Stomach (tissue), 19 donors: ENCODE measurements at places on chromosomes 16 and 17.

DNA sequence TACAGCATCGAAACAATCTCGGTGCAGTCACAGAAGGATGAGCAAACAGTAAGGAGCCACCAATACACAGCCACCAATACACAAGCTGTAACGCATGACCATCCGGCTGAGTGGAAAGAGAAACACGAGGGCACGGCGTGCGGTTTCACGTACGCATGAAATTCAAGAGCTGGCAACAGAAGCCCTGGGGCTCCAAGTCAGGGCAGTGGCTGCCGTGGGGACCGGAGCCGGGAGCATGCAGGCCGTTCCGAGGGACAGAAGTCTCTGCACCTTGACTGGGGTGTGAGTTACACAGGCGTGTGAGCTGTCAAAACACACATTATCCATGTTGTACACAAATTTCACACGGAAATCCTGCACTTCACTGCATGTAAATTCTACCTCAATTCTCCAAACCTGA lies 50.6 kb upstream of the METRNL start:
- peak; percentile 22 for DNase-seq

DNA sequence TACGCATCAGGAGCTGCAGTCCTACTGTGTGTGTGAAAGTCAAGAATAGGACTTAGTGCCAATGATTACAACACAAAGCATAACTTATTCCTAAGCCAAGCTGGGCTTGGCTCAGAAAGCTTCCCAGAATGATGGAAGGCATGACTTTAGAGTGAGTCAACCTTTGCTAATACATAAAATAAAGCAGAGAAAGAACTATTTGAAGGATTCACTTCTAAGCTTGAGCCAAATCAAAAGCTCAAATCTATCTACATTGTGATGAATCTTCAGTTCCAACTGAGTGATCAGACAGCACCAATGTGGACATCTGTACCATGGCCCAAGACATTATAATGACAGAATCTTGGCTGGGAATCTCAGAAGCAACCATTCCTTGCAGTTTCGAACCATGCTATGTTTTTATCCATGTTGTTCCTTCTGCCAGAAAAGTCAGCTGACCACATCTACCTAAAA lies 41.4 kb downstream of the SMG6 start:
- DNase-seq: no peak

DNA sequence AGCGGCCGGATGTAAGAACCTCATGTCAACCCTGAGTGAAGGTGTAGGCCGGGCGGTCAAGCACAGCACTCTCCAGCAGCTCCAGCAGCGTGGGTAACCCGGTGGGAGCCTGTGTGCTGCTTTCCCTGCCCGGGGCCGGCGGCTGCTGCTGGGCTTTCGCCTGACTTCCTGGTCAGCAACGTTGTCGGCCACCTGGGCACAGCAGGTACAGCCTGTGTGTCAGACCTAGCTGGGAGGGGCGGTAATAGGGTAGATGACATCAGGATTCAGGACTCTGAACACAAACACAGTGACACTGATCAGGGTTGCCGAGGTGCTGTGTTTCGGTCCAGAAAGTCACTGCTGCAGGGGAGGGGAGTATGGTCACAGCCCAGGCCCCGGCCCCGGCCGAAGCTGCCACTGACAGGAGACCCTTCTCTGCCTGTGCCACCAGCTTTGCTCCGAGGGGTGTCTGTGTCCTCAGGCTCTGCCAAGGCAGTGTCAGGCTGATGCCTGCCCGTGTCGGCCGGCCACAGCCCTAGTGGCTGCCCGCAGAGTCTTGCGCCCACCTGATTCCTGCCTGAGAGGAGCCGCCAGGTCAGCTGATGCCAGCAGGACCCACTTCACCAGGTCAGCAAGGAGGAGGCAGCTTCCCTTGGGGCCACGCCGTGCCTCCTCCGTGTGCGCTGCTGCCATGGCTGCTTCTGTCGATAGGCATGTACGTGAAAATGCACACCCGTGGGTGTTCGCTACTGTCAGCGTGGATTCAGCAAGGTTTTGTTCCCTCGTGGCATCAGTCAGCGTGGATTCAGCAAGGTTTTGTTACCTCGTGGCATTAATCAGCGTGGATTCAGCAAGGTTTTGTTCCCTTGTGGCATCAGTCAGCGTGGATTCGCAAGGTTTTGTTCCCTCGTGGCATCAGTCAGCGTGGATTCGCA lies 9.2 kb downstream of the RAB40C start:
- DNase-seq: no peak

GRCh38 chr17:80460429-80460834 lies 16.0 kb downstream of the NPTX1 start:
- DNase-seq: no peak

DNA sequence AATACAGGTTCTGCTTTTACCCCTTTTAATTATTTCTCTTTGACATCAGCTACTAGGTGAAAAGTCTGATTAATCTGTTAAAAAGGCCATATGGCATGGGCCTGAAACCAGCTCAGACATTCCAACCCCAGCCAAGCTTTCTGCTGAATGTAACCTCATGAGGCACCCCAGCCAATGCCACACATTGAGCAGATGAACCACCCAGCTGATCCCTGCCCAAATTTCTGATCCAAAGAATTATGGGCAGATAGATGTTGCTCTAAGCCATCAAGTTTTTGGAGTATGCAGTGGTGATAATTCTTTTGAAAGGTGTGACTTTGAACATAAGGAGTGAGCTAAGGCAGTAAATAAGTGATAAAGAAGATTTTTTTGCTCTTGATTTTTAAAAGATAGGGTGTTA lies 177.6 kb upstream of the AXIN2 start:
- DNase-seq: no peak
